H54 (cell line): ENCODE measurements at places on chromosomes 13 and 19.
A peak's percentile ranks its signal among the peaks of the same experiment; 100 is the strongest.

GRCh38 chr19:53183146-53183764, 9.9 kb downstream of the ZNF665 start:
- peak; percentile 80 for DNase-seq

DNA sequence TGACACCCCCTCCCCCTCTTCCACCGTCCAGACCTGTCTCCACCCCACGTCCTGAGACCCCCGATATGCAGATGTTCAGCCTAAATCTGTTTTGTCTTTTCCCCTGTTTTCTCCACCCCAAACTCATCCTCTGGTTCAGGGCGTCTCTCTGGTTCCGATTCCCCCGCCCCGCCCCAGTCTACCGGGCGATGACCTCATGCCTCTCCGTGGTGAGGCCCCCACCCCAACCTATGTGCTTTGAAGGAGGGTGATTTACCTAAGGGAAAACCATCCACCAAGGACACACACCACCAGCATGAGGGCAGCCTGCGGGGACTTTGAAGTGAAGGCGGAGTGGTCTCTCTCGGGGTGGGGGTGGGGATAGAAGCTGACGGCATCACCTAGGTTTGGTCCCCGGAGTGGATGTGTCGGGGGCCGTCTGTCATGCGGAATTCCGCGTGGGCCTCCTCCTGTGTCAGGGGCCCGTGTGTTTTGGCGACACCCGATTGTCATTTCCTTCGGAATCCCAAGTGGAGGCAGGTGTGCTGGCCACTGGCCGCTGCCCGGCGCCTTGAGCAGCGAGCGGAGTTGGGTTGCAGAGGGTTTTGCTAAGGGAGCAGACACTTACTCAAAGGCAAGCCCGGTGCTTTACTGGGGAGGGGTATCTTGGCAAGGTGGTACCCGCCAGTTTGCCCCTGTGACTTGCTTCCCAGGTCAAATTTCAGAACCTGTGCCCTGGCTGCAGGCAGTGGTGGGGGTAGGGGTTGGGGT, 1.4 kb downstream of the FZR1 start:
- no peak for DNase-seq

DNA sequence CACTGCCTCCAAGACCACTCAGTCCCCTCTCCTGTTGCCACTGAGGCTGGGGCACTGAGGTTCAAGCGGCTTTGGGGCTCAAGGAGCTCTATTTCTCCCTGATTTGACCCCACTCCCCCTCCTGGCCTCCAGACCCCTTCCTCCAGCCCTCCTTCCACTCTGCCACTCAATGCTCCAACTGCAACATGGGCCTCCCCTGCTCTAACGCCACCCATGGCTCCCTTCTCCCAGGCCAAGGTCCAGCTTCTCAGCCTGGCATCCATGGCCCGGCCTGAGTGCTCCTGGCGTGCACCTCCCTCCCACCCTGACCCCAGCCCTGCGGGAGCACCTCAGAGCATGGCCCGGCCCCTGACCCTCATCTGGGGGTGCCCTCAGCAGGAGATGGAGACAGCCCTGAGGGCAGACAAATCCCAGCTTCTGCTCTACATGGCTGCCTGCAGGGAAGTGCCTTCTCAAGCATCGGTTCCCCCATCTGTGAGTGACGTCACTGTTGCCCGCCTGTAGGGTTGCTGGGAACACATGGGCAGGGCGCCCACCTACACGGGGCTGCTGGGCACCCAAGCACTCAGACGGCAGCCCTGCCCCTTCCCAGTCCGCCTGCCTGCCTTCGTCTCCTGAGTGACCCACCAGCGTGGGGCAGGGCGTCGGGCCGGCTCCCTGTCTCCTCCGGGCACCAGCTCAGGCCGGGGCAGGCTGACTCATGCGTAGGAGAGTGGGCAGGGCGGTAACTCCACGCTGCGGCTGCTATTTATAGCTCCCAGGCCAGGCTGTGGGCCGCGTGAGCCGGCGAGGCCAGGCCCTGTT, 1.6 kb upstream of the DIRAS1 start:
- DNase-seq, result peak; percentile 100

DNA sequence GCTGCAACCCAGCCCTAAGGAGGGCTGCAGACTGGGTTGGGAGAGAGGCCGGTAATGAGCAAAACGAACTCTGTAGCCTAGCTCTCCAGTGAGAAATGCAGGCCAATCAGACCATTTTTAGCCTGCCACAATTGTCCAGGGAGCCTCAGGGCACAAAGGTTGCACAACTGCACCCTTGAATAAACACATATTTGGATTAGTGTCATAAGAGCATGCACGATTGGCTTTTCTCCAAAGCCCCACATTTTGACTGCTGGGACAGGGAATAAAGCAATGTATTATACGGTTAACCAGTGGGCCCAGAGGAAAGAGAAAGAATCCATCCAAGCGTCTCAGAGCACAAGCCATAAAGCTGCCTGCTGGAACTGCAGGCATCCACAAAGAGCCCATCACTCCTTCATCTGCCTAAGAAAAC, 729.4 kb upstream of the SGCG start:
- no peak for DNase-seq

- no peak for DNase-seq
Measured at GRCh38 chr19:16021796-16022195, 54.5 kb upstream of the TPM4 start.

DNA sequence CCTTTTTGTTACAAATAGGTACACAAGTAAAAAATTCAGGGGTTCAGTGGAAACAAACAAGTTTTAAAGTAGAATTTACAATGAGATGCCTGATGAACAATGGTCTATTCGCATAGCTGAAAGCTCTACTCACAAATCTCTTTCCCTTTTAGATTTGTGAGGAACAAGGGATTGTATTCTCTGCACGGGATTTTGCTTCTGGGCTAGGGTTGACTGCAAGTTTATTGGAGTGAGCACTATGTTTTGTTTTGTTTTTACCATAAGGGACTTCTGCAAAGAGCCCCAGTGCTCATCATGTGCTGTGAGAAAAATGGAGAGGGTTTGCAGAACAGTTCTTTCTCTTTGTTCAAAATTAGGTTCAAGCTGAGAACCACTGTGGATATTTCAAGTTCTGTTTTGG, 160.5 kb downstream of the DLEU7 start:
- no peak for DNase-seq

- no peak for DNase-seq
Measured at GRCh38 chr19:16091546-16092475, 15.5 kb downstream of the TPM4 start.

- DNase-seq, result no peak
Measured at GRCh38 chr19:8334458-8335342, 8.4 kb downstream of the KANK3 start.

DNA sequence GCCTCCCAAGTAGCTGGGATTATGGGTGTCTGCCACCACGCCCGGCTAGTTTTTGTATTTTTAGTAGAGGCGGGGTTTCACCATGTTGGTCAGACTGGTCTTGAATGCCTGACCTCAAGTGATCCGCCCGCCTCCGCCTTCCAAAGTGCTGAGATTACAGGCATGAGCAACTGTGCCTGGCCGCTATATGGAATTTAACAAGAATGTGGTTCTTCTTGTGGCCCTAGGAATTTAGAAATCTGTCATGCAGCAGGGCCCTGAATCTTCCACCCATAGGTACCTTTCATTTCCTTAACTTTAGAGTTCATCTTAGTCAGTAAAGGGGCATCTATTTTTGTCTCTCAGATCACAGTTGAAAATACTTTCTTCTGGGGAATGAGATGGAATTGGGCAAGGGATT, 25.6 kb upstream of the NDFIP2 start:
- no peak for DNase-seq

DNA sequence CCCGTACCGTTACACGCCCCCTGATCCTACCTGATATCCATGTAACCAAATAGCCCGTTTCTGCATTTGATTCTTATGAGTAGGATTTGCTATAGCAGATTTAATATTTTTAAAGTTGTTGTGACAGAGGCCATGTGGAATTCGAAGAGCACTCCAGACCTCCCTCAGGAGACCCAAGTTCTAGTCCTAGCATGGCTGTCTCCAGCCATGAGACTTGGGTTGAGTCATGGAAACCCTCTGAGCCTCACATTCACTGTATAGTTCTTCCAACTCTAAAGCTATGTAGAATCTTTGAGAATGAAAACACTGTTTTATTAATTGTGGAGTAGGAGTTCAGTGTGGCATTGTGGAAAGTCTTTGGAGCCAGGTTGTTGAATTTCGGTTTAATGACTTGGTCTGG, 8.0 kb upstream of the GPR183 start:
- no peak for DNase-seq

GRCh38 chr13:110503979-110504499, 57.5 kb downstream of the RAB20 start:
- DNase-seq, result no peak

DNA sequence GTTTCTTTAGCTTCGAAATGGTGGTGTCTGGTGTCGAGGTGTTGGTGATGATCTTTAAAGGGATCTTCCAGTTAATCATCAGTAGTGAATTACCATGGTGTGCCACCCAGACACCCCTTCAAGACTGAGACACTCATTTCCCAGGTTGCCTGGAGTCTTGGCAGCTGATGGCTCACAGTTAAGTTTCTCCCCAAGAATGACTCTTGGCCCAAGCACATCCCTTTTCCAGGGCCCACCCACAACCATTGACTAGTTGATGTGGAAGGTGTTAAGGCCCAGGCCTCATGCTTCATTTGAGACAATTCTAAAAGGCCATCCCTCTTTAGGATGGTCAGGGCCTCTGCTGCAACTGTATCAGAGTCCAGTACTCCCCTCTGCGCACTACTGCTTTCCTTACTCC, 145.5 kb downstream of the FOXO1 start:
- DNase-seq, result no peak

- no peak for DNase-seq
Measured at GRCh38 chr13:47407808-47408207, 511.0 kb upstream of the HTR2A start.

- DNase-seq, result no peak
Measured at GRCh38 chr13:69755101-69755500, 352.5 kb upstream of the ATXN8OS start.

DNA sequence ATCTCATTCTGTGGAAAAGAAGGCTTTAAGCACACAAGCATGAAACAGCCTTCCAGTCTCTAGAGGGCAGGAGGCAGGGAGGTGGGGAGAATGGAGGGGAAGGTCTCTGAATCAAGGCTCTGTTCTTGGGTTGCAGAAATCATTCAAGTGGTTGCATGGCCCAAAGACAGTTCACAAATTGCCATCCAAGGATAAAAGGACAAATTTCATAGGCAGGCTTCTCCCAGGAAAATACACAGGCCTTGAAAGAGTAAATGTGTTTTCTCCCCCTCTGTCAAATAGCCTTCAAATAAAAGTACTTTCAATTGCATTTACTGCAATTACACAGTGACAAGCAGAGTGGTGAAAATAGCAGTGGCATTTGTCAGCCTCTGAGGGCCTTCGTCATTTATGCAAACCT, 450.8 kb downstream of the DCT start:
- DNase-seq, result no peak

- DNase-seq, result no peak
Measured at GRCh38 chr19:1365319-1366269, 18.1 kb upstream of the NDUFS7 start.

DNA sequence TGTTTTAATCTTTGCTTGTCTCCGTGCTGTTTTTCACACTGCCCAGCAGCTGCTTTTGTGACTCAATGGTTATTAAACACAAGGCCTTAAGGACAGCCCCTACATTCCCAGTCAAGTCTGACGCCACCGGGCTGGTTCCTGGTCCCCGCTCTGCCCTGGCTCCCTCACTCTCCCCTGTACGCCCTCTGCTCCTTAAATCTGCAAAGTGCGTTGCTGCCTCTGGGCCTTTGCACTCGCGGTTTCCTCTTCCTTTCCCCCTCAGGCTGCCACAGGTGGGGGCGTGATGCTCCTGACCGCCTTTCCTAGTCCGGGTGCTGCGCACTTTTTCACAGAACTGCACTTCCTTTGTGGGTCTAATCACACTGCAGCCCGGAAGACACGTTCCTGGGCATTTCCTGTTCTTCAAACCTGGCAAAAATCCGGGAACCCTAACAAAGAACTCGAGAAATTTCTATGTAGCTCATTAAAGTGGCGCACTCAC, 25.6 kb downstream of the NOSIP start:
- DNase-seq, result no peak

DNA sequence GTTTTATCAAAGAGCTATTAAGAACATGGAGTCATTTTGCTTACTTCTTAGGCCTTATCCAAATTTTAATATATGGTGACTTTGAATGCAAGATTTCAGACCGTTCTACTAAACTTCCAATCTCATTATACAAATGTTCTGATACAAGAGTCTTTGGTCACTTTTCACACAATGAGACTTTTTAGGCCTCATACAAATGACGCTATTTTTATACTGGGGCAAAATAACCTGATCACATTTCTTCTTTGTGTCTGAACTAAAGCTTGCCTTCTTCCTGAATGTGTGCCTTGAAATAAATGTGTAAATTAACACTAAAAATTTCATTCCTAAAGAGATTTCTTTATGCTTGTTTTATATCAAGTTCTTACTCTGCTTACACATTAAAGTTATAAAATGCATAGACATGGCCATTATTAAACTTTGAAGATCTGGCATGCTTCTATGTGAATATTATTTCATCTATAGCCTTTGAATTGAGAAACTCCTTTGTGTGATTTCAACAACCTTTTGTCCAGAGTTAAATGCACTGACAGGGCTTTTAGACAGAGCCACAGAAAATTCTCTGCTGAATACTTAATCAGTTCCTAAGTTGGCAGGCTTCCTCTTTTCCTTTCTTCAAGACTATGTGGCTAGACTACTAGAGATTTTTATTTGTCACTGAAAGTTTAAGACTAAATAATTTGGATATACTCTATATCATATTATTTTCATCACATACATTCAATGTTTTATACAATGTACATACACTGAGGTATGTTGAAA, 86.1 kb downstream of the EDNRB start:
- no peak for DNase-seq

GRCh38 chr13:111659219-111659775, 338.9 kb downstream of the TEX29 start:
- no peak for DNase-seq
